Caco-2 (cell line): ENCODE measurements at places on chromosomes 4 and X. TPM values are rescaled to one million over a fixed set of nuclear protein-coding genes. Genes with fewer than 3 reads are reported as not detected.

The TRAM1L1 gene
- total RNA-seq, result 0.16 and 0.48 TPM in 2 replicates

The CFP gene
- 0.34 and 0.88 TPM in 2 replicates for total RNA-seq

The RS1 gene
- total RNA-seq, result 0.09 TPM in 1 of 2 replicates, not detected in the other

DNA sequence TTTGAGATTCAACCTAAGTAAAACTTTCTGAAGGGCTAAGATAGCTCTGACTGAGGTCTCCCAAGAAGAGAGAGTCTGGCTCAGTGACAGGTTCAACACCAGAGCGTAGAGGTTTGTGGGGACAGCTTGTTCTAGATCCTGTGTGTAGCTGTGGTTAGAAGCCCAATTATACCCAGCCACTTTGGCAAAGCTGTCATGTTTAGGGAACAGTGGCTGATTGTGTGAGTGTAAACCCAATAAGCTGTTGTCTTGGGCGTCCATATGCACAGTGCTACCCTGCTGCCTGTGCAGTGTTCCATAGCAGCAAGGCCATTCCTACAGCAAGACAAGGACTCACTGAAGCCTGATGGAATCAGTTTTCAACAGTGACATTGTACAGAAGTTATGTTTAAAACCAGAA, 11.2 kb upstream of the SCRG1 start:
- H3K27ac ChIP-seq, result no peak overlapping the region
- H3K4me3 ChIP-seq, result no peak overlapping the region
- no peaks in the 10 kb centered on the region for H3K4me1 ChIP-seq
- H3K36me3 ChIP-seq, result no peaks in the 10 kb centered on the region
- H3K27me3 ChIP-seq, result no peaks in the 10 kb centered on the region

- no peak overlapping the region for H3K27ac ChIP-seq
- DNase-seq, result no peak
- H3K4me3 ChIP-seq, result no peak overlapping the region
- no peaks in the 10 kb centered on the region for H3K27me3 ChIP-seq
- no peaks in the 10 kb centered on the region for H3K36me3 ChIP-seq
Measured at GRCh38 chr4:56613101-56613862, 67.8 kb downstream of the HOPX start.
